CD8-positive, alpha-beta T cell (primary cell): ENCODE measurements at places on chromosomes 12 and 14.

DNA sequence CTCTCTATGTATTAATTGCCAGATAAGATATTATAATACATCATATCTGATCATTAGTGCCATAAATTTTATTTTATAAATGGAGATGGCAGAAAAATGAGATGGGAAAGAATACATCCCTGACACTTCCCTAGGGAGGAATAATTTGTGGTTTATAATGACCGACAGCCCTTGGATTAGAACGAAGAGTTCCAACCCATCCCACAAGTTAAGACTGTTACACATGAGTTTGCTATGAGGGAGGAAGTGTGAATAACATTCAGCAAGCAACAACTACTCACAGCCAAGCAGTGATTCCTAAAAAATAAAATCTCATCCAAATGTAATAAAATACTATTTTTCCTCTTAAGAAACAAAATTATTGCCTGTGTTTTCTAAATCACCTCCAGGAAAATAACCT is 299.0 kb downstream of the CCDC91 start:
- DNase-seq = no peak

DNA sequence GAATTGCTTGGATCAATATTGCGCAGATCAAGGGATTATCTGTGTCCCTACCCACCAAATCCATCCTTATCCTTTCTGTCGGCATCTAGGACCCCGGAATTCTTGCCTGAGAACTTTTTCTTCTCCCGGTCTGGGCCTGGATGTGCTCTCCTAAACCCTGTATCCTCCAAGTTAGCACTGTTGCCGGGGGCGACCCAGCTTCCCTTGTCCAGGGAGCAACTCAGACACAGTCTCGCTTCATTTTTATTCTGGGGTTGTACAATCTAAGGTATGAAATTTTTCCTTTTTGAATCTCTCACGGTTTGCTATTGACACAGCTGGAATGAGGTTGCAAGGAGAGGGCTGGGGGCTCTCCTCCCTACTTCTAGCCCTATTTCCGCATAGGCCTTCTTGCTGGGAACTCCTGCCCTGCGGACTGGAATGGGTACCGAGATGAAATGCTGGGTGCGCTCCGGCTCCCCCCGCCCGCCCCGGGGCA is 403 bp upstream of the PNP start:
- DNase-seq = no peak

DNA sequence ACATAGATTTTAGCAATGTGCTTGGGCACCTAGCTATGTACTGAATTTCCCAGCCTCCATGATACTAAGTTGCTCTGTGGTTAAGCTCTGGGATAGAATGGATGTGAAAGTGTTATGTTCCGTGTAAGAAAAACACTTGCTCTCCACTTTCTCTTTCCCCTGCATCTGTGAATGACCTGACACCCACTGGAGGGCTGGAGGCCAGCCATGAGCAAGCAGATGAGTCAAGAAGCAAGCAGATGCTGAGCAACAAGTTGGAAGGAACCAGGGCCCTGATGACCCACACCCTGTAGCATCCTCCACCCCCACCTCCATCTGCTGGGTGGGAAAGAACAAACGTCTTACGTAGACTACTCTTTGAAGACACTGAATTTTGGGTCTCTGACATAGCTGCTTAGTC is 56.6 kb downstream of the EID3 start:
- DNase-seq = no peak

GRCh38 chr12:83113945-83114344 is 427.2 kb downstream of the TMTC2 start:
- no peak for DNase-seq

DNA sequence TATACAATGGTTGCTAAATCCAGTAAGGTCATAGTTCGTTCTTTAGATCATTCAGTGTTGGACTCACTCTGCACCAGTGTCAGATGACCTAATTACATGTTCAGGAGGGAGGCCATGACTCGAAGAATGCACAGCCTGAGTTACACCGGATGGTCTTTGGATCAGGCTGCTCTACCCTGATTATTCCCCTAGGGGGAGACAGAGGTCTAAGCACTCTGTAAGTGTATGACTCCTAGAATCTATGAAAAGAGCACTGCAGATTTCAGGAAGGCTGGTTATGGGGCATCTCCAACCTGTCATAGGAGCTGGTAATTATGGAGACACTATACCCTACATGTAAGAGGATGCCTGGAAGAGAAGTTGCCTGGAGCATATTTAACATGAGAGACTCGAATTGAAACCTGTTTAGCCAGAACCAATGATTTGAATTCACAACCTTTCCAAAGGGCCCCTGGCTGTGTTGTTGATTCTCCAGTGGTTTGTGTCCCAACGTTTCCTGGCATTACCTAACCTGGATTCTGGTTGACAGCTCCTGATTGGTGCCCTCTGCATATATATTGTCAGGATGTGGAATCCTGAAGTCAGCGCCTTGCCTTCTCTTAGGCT is at the start of gene MUCL1:
TSS of gene MUCL1 (plus strand) at position 584 of the 606 bp plus-strand sequence. CDS start 67 bp downstream, outside the sequence.
- DNase-seq = peak; percentile 76

DNA sequence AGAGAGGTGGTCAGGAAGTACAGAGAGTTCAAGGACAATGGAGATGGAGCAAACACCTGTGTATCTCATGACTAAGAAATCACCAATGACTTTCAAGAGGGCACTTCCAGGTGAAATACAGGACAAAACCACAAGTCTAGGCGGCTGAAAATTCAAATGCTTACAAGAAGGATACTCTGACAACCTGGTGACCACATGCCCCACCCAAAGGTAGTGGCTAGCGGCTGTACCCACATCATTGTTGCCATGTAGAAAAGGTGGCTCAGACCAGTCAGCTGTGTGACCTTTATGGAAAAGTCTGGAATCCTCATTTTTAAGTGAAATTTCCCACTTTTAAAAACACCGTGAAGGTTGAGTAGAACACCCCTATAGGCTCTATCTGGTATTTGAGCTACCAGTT is 48.6 kb upstream of the FRS2 start:
- DNase-seq = no peak

GRCh38 chr12:87930033-87930432 is 99.2 kb downstream of the C12orf50 start:
- DNase-seq = no peak

GRCh38 chr14:29236848-29237247 is 470.3 kb downstream of the FOXG1 start:
- no peak for DNase-seq

- no peak for DNase-seq
Measured at GRCh38 chr12:68559984-68560850, 50.5 kb upstream of the RAP1B start.

DNA sequence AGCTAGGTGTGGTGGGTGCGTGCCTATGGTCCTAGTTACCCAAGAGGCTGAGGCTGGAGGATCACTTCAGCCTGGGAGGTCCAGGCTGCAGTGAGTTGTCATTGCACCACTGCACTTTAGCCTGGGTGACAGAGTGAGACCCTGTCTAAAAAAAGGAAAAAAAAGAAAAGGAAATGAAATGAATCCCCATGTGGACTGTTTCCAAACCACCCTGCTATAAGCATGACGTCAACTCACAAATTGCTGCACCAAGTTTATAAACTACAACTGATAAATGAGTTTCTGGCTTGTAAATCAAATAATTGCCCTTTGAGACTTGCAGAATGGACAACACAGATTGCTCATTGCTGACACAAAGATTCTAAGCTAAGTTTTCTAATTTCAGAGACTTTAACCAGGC is 51.0 kb upstream of the STK38L start:
- no peak for DNase-seq

DNA sequence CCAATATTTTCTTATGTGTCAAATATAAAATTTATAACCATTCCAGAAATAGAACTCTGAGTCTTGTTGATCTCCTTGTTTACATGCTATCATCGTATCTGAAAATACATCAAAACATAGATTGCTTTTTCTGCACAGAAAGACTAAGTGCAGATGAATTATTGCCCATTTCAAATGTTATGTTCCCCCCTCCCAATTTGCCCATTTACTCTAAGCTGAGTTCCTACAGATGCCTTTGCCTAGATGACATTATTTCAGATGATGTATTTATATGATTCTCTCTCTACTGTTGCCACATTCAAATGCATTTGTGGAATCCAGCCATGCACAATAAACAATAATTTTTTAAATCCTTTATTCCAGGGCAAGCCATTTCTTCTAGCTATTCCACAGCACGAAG is 810.1 kb upstream of the MGAT4C start:
- no peak for DNase-seq

GRCh38 chr12:46233423-46233822 is 35.4 kb downstream of the SLC38A1 start:
- no peak for DNase-seq

GRCh38 chr12:19220852-19221466 is 91.4 kb downstream of the PLEKHA5 start:
- no peak for DNase-seq

- DNase-seq = peak; percentile 23
Measured at GRCh38 chr12:103494734-103495468, 867 bp downstream of the C12orf42 start.

DNA sequence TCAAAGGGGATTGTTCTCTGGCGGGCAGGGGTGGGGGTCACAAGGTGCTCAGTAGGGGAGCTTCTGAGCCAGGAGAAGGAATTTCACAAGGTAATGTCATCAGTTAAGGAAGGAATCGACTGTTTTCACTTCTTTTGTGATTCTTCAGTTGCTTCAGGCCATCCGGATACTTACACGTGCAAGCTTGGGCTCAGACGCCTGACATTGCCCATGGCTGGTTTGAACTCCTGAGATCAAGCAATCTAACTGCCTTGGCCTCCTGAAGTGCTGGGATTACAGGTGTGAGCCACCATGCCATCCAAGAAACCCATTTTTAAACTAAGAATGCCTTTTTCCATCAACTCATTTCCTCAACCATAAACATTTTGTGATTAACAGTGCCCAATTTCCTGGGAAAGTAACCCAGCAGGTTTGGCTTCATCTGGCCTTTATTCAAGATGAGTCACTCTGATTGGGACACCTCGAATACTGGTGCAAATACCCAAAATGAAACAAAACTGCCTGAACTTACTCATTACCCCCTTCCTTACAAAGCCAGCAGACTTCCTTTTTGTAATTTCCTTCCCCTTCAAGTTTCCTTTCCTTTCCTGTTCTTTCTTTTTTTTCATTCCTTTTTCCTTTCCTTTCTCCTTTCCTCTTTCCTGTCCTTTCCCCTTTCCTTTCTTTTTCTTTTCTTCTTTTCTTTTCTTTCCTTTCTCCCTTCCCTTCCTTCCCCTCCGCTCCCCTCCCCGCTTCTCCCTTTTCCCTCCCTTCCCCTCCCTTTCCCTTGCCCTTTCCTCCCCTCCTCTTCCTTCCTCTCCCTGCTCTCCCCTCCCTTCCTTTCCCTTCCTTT is 10.2 kb upstream of the RNASE10 start:
- no peak for DNase-seq

DNA sequence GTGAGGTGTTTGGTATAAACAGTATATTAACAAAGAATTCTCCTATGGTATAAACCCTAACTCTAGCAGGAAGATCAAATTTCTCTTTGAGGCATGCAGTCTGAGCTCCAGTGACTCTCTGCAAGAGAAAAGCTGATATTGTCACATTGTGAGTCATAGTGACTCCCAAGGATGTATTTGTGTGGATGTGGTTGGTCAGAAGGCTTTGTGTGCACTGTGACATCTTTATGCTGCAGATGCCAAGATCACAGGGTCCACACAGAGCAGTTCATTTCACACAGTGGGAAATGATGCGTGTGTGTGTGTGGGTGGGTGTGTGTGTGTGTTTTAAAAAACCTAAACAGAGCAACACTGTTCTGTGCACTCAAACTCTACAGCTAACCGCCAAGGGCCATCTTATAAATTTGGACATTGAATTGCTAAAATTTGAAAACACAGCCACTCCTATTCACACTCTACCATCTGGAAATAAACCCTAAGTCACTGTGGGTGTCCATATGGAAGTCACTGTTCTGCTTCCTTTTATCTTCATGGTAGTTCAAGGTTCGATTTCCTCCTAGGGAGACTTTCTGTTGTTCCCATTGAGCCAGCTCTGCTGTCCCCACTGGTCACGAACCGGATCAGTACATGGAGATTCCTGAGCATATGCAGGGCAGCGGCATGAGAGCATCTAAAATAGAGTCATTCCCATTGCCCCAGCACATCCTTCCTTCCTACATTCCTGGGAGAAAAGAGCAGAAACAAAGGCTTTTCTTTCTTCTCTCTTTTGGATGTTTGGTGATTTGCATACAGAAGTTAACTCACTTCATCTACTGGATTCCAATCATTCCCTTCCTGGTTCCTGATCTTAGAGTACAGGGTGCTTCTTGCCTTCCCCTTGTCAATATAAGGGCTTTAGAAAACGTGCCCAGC is 727.6 kb downstream of the DIO2 start:
- no peak for DNase-seq

- DNase-seq = no peak
Measured at GRCh38 chr12:124045671-124046455, 72.8 kb downstream of the ZNF664 start.

GRCh38 chr12:93027041-93027440 is 97.9 kb upstream of the EEA1 start:
- no peak for DNase-seq

- no peak for DNase-seq
Measured at GRCh38 chr12:100610666-100611430, 37.4 kb downstream of the GAS2L3 start.

- no peak for DNase-seq
Measured at GRCh38 chr12:46959502-46959901, 119.9 kb upstream of the PCED1B start.

DNA sequence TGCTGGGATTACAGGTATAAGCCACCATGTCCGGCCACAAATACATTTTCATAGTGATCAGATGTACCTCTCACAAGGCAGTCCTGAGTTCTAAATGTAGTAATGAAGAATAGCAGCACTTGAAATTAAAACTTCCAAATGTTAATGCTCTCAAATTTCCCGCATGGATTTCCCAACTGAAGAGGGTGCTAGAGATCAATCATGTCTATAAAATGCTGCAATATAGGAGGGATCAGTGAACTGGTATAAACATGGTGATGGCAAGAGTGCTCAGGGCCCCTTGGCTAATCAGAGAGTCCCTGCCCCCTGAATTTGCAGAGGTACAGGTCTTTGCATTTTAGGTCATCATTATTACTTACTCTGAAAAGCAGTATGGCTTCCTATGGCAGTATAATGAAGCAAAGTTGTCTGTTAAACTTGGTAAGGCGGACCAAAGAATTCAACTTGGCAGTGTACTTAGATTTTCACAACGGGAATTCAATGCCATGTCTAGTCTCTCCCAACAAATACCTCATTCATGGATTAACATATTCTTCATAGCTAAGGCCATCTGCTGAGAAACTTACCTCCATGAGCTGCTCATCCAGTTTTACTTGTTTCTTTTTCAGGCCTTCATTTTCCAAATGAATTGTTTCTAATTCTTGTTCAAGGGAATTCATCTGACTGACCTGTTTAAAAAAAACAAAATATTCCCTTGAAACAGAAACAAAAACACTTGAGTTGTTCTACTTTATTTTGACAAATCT is 67.0 kb upstream of the SAV1 start:
- no peak for DNase-seq
